ENCODE measurements at places on chromosomes 5 and 9.

GRCh38 chr9:133532937-133533668, 1.4 kb upstream of the ADAMTSL2 start:
- peak; percentile 37 for DNase-seq

GRCh38 chr5:34854459-34855174, 15.7 kb downstream of the TTC23L start:
- no peak for DNase-seq

DNA sequence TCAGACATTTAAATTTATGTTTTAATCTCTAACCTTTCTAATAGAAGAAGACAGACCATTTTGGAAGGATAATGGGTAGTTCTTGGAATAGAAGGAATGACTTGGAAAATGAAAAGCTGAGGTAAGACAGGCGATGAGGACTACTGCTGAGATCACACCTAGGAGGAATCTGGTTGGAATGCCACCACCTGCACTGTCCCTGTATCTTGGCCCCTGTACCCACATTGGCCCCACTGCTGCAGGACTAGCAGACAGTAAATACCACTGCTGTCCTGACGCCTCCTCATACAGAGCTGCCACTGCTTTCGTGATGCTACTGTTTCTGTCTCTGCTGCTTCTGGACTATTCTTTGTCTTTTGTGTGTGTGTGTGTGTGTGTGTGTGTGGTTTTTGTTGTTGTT, 359.8 kb downstream of the TMEM232 start:
- DNase-seq = no peak

GRCh38 chr5:123132316-123132715, 43.3 kb downstream of the PRDM6 start:
- no peak for DNase-seq
